ENCODE measurements at places on chromosomes 16 and 17. TPM values are rescaled to one million over a fixed set of nuclear protein-coding genes. Genes with fewer than 3 reads are reported as not detected.

The KRT32 gene
- polyA plus RNA-seq = not detected

The MED13 gene
- 26.2 TPM for polyA plus RNA-seq

The CDC27 gene
- 49.6 TPM for polyA plus RNA-seq

The CSH2 gene
- polyA plus RNA-seq = 0.70 TPM

DNA sequence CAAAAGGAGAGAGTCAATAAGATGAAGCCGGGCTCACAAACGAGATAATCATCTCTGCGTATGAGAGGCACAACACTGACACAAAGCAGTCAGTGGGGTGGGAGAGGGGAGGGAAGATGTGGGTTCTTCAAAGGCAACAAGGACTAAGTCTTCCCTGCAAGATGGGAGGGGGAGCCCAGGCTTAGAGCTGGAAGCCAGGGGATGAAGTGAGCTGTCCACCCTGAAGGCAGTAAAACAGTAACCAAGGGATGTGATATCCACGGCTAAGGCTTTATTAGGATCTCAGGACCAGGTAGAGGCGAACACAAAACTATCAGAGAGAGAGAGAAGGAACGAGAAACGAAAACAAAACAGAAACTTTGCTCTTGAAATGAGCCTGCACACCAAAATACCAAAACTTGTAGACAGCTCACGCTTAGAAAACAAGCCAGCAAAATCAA, 115.9 kb downstream of the DYNLRB2 start:
- no peak for DNase-seq

GRCh38 chr17:80830020-80830780, 161.4 kb upstream of the CHMP6 start:
- no peak for DNase-seq

DNA sequence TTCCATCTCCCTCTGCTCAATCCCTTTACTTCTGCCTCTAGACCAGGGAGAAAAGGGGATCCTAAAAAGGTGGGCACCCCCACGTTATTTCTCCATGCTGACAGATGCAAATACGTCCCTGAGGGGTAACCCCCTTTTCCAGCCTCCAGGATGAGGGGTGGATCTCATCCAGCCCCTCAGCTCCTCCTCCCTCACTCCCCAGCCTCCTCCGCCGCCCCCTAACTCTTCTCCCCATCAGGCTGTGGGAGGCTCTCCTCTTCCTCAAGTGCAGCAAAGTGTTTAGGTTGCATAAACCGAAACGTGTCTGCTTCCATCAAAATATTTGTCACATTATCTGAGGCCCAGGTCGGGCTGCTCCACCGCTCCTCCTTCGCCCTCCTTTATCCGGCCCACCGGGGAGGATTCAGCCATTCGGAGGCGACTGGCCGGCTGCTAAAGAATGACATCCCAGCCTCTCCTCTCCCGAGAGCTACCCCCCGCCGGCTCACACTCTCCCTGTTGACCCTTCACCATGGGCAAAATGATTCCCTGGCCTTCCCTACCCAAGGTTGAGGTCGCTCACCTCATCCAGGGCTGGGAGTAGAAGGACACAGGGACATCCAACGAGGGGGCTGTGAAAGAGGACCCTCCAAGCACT, 1.2 kb upstream of the C1QL1 start:
- no peak for DNase-seq

GRCh38 chr17:30035369-30035768, 81.2 kb upstream of the NSRP1 start:
- DNase-seq = no peak

DNA sequence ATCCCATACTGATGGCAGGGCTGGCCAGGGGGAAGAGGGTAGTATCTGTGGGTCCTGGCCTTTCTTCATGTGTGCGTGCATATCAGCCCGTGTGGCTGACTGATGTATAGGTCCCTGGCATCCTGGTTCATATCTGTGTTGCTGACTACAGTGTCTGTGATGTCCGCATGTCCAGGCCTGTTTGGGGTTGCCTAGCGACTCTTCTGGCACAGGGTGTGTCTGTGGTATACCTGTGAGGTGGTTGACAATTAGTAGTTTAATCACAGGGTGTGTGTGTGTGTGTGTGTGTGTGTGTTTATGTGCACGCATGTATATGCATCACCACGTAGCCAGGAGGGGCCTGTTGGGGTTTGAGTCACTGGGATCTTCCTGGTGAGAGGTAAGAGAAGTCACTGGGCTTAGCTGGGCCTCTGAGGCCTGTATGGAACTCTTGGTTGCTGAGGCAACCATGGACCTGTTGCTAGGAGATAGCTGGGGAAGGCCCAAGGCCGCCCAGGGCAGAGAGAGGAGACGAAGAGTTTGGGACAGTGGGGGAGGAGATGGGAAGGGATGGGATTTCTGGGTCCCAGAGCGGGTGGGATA, 603 bp upstream of the TMEM95 start:
- DNase-seq = no peak

GRCh38 chr17:6572972-6573370, 16.6 kb upstream of the PITPNM3 start:
- DNase-seq = no peak

DNA sequence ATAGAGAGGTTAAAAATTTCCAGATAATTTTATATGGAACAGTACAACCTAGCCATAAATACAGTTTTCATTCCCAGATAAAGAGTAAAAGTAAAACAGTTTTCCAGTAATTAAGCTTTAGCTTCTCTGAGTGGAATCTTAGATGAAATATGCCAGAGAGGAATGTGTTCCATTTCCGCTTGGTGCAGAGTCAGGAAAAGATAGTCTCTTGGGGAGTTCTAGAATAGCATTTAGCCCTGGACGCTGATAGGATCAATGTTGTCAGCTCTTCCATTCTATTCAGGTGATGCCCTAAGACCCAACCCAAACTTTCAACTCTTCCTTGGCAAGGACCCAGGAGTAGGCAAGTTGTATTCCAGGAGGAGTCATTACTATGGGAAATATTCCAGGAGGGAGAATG, 30.9 kb upstream of the ABCA3 start:
- DNase-seq = no peak

Data from forelimb muscle (tissue), 1 donor.